ENCODE measurements at places on chromosomes 11 and 22.

GRCh38 chr11:112004389-112004788, 20.8 kb upstream of the DLAT start:
- peak; percentile 20 for DNase-seq

DNA sequence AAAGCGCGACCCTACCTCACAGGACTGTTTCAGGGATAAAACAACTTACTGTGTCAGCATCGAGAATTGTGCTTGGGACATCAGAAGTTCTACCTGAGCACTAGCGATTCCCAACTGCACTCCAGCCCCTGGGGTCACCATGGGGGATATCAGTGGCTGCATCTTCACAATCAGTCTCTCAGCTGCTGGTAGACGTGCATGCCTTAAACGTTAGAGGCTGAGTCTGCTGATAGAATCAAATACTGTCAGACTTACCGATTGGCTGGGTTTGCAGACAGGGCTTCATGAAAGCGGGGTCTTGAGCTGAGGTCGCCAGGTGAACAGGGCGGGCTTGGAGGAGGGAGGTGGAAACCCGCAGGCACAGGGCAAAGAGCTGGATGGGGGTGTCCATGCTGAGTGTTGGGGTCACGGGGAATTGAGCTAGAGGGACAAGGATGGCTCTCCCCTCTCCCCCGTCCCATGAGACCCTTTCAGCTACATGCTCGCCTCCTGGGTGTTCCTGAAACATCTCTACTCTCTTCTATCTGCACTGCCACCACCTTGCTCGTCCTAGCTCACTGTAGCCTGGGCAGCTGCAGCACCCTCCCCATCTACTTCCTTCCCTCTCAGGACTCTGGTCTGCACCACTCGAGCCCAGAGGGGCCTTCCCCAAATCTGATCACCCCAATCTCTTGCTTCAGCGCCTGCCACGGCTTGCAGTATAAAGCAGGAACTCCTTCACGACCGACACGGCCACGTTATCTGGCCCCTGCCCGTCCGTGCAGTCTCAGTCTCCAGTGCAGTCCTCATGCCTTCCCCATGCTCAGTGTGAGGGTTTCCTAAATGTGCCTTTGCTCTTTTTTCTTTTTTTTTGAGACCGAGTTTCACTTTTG, 43.5 kb downstream of the ST14 start:
- DNase-seq, result no peak

DNA sequence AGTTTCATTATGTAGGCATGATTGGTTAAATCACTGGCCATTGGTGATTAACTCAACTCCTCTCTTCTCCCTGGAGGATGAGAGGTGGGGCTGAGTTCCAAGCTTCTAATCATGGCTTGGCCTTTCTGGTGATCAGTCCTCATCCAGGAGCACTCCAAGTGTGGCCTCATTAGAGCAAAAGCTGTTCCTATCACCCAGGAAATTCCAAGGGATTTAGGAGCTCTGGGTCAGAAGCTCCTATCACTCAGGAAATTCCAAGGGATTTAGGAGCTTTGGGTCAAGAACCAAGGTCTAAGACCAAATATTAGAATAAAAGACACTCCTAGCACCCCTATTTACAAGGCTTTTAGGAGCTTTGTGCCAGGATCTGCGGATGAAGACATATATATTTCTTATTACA, 168.0 kb upstream of the BDNF start:
- DNase-seq, result no peak

- no peak for DNase-seq
Observed at GRCh38 chr11:121672630-121673487, 220.1 kb upstream of the SORL1-AS1 start.

DNA sequence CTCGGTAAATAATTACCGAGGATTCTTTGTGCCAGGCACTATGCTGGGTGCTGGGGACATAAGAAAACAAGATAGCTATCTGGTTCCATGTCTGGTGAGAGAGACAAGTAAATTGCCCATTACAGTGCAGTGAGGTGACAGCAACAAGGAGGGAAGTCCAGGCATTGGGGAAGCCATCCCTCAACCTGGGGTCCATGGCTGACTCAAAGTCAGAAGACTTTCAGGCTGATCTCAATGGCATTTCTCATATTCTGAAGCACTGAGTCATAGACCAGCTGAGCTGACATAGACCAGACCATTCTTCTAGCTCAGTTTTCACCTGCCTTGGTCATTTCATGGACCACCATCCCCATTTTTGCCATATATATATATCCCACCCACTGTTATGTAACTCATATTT, 158.8 kb downstream of the TTC17 start:
- DNase-seq, result no peak

DNA sequence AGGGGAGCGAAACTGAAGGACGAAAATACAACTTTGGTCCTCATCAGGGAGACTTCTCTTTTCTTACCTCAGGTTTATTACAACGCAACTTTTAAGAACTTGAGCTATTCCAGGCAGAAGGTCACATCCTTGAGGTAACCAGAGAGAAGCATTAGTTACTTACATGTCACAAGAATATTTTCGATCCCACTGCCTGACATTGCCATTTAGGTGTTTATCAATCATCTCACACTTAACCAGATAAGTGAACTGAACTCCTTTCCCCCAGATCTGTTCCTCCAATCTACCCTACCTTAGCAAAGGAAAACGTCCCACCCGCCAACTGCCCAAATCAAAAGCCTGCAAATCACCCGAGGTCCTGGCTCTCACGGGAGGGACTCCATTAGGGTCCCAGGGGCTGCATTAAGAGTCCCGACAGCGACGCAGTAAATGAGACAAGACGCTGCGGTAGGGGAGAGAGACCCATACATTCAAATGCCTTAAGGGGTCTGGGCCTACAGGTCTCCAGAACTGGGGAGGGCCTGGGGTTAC, 734 bp downstream of the ZNF280B start:
- DNase-seq, result no peak

DNA sequence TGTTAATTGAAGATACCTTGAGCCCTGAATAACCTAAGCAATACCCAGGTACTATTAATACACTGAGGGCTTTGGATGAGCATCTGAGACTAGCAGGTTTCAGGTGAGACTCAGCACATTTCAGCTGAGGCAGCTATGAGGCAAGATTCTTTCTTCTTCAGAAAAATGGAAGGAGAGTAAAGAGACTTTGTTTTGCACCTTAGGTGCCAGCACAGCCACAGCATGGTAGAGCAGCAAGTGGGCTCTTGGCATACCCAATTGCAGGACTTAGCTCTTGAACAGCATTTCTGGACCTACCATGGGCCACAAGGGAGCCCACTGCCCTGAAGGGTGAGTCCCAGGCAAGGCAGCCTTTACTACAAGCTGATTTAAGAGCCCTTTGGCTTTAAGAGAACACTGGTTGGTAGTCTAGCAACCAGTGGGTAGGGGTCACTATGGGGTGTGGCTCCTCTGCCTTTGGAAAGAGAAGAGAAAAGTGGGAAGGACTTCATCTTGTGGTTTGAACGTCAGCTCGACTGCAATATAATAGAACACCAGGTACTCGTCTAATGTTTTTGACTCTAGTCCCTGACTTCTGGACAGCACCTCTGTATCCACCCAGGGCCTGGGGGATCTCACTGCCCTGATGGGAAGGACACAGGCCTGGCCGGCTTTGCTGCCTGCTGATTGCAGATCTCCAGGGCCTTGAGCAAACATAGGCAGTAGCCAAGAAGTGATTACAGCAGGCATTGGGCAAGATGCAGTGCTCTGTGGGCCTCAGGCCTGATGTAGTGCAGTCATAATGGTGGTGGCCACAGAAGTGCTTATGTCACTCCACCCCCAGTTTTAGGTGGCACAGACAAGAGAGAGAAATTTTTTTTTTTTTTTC, 73.3 kb downstream of the GLYATL1 start:
- DNase-seq, result peak; percentile 63

GRCh38 chr22:18088825-18089568, 11.2 kb downstream of the PEX26 start:
- no peak for DNase-seq

- DNase-seq, result no peak
Observed at GRCh38 chr22:47291565-47292495, 529.4 kb downstream of the TBC1D22A start.

DNA sequence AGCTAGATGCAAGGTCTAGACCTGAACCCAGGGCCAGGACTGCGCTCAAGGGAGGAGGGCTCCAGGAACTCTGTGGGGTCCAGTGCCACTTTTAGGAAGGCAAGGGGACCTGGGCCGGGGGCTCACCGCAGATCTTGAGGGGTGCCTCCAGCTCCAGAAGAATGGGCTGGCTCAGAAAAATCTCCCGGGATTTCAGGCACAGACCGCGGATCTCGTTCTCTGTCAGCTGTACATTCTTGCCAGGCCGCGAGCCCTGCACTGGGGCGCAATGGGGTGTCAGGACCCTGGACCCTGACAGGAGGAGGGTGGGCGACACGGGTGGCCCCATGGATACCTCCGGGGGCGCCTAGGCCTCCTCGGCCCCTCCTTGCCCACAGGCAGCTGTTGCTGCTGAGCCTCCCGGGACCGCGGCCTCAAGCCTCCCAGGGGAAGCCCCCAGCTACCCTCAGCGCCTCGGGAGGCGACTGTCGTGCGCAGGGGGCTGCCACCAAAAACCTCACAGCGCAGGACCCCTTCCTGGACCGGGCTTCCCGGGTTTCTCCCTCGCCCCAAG, 640 bp downstream of the PPP1CA start:
- no peak for DNase-seq

GRCh38 chr22:30424534-30425326, 838 bp upstream of the MTFP1 start:
- no peak for DNase-seq

DNA sequence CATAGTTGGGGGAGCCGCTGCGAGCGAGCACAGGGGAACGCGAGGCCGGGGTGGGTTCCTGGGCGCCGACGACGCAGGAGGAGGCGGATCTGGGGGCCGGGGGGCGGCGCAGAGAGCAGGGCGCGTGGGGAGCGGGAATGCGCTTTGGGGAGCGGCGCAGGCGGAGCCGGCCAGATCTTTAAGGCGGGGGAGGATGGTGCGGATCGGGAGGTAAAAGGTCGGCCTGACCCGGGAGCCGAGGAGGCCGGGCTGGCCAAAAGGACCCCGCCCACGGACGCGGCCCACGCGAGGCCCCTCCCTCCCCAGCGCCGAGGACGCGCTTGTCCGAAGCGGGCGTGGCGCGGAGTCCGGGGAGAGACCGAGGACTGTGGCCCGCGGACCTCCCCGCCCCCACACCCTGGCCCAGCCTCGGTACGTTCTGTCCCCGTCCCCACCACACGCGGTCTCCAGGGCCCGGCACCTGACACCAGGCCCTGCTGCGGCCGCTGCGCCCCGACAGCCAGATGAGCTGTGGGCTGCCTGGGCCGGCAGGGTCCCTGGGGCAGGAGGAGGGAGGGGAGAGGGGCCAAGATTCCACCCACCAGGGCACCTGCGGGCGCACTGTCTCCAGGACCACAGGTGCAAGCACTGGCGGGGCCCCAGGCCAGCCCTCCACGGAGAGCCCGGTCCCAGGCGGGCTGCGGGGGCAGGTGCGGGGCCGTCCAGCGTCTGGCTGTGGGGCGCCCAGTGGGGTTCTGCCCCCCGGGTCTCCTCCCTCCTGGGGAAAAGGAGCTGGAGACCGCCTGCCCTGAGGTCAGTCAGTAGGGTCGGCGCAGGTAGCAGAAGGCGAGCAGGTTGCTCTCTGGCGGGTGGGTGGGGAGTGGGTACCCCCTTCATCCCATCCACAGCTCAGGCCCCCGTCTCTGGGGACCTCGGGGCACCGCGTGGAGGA, 10.9 kb downstream of the PIM3 start:
- DNase-seq, result no peak

DNA sequence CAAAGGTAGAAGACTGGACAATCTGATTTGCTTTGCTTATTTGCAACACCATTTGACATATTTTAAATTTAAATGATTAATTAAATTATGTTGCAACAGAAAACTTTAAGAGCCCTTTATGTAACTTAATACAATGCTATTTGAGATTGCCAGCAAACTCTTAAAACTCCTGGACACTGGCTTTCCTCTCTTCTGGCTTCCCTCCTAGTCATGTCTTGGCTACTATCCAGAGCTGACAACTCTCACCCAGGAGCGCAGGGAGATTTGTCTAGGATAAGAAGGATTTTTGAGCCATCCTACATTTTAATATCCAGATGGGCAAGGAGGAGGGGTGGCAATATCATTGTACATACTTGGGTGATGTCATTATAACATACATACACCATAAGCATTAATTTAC, 134.3 kb downstream of the ELP4 start:
- DNase-seq, result no peak
